ENCODE measurements at places on chromosomes 12 and 14.

DNA sequence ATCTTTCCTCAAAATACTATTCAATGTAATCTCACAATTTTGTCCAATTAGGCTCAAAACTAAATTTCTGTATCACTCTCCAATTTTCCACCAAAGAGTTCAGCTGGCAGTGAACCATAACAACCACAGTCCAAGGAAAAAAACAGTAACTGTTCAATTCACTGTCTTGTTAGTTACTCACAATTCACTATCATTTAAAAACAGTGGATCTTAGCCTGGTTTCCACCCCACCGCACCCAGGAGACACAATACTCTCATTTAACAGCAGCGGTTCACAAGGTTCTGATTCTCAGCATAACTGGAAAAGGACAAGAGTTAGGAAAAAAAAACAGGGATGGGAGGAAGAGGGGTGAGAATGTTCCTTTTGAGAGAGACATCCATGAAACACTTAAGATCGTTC lies 40.5 kb downstream of the MED13L start:
- DNase-seq = no peak

GRCh38 chr14:24673059-24673458 lies 39.1 kb upstream of the GZMB start:
- no peak for DNase-seq

GRCh38 chr12:111741235-111741812 lies 25.4 kb upstream of the ALDH2 start:
- no peak for DNase-seq

- no peak for DNase-seq
Observed at GRCh38 chr14:89486961-89487360, 69.9 kb upstream of the FOXN3 start.

GRCh38 chr14:100297320-100298300 lies 8.6 kb downstream of the SLC25A29 start:
- DNase-seq = no peak

DNA sequence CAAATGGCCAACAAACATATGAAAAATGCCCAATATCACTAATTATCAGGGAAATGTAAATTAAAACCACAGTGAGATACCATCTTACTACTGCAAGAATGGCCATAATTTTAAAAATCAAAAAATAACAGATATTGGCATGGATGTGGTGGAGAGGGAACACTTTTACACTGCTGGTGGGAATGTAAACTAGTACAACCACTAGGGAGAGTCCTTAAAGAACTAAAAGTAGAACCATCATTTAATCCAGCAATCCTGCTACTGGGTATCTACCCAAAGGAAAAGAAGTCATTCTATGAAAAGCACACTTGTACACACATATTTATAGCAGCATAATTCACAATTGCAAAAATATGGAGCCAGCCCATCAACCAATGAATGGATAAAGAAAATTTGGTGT lies 459.7 kb downstream of the GXYLT1 start:
- DNase-seq = no peak

DNA sequence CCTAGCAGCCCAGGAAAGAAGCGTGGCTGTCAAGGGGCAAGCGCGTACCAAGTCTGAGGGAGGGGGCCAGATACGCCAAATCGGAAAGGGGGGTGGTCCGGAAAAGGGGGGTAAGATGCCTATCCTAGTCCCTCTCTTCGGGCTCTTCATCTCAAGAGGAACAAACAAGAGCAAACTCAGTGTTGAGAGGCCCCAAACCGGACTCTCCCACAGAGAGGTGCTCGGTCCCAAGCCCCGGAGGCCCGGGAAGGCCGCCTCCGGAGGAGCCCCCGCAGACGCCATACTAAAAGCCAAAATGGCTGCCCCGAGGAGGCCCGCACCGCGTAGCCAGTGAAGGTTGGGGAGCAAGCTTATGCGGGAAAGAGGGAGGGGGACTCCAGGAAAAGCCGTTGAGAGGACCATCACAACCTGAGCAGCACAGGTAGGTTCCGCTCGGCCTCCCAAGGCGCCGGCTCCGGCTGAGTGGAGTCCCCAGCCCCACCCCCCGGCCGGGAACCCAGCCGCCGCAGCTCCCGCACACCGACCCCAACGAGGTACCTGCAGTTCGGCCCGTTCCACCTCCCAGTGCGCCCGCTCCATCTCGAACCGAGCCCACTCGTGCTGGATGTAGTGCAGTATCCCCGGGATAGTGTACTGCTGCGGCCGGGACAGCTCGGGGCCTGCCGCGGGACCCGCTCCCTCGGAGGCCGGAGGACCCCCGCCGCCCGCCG lies at the start of gene AP4S1:
AP4S1 (plus strand) TSS at position 283 of the 710 bp plus-strand sequence. CDS start 40,548 bp downstream, outside the sequence.
- peak; percentile 34 for DNase-seq

DNA sequence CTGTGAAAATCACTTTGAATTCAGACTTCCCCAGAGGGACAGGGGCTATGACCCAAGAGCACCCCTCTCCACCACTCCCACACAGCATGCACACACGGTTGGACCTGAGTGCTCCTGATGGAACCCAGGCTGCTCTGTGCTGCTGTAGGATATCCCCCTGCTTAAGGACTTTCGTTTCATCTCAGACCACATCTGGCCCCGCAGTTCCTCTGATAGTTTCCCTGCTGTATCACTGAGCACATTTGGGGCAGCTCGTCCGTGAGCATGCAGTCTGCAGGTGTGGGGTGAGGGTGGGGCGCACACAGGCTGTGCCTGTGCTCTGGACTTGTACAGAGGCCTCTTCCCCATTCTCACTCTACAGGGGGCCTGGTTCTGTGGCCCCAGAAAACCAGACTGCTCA lies 345.2 kb upstream of the FKBP4 start:
- DNase-seq = no peak

- DNase-seq = no peak
Observed at GRCh38 chr12:4356041-4356327, 23.5 kb downstream of the FGF23 start.

DNA sequence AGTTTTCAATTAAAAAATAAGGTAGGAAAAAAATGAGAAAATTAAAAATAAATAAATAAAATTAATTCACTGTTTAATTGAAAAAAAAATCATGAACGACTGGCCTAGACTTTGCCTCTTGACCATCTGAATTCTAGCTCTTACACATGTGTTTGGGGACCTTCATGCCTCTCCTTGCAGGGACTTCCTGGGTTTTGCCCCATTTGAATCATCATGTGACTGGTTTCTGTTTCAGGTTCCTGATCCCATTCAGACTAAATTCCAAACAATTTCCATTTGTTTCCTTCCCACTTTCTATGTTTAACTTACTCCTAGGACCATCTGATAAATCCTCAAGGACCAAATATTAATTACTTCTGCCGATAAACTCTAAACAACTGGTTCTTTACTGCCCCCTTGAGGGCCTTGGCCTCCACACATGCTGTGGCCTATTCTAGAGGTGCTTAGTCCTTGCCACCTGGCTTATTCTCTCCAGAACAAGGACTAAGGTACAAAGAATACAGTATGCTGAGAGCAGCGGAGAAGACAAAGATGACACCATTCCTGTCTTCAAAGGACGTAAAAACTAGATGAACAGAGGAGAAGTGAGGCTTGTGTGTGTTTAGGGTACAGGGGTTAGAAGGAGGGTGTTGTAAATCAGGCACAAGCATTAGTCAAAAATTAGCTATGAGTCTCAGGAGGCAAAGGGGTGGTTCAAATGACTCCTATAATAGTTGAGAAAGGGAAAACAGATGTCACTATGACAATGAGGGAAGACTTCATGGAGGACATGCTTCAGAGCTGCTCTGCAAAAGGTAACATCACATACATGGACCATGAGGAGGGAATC lies 125.8 kb upstream of the AVPR1A start:
- no peak for DNase-seq

- DNase-seq = no peak
Observed at GRCh38 chr14:101873076-101873825, 91.1 kb upstream of the DYNC1H1 start.

GRCh38 chr12:27571463-27571862 lies 47.5 kb downstream of the PPFIBP1 start:
- no peak for DNase-seq

DNA sequence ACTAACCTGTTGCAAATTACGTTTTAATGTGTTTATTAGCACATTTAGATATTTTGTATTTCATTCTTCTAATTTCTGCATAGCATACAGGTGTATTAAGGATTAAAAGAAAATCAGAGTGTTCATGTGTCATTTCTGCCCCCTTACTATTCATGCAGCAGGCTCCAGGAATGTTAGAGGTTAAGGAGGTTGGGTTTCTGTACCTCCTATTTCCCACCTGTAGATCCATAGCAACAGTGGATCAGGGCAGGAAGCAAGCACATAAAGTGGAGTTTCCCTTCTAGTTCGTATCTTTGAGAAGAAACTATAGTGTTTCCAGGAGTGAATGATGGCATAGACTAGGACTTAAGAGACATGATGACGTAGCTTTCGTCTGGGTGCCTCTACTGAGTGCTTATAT lies 18.9 kb downstream of the JKAMP start:
- no peak for DNase-seq

DNA sequence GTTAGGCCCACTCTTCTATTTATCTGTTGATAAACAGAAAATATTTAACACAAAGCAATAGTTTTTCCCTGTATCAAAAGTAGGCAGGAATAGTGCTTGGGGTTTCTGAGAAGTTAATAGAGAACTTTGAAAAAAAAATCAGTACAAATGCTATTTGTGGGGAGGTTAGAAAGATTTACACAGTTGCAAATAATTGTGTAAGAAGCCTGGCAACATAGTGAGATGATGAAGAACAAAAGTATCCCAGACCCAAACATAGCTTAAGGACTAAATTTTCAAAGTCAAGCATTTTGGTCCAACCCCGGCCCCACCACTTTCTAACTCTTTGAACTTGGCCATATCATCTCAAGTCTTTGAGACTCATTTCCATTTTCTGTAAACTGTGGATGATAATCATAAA lies 687.5 kb upstream of the TMEM132C start:
- DNase-seq = no peak

- no peak for DNase-seq
Observed at GRCh38 chr12:115867854-115868253, 409.6 kb downstream of the MED13L start.

DNA sequence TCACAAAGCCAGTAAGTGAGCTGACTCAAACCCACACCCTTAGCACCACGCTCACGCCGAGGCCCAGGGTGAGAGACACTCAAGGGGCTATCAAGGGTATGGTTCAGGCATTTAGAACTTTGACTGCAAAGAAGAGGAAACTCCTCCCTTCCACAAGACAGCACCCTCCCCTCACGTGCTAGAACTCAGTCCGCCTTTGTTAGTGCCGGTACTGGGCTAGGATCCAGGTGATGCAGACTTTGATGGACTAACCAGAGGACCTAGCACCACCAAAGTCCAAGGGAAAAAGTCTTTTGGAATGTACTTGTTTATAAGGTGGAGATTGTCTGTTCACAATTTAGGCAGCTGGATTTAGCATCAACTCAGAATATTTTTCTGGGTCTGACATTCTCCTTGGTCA lies 33.7 kb downstream of the VWF start:
- no peak for DNase-seq

DNA sequence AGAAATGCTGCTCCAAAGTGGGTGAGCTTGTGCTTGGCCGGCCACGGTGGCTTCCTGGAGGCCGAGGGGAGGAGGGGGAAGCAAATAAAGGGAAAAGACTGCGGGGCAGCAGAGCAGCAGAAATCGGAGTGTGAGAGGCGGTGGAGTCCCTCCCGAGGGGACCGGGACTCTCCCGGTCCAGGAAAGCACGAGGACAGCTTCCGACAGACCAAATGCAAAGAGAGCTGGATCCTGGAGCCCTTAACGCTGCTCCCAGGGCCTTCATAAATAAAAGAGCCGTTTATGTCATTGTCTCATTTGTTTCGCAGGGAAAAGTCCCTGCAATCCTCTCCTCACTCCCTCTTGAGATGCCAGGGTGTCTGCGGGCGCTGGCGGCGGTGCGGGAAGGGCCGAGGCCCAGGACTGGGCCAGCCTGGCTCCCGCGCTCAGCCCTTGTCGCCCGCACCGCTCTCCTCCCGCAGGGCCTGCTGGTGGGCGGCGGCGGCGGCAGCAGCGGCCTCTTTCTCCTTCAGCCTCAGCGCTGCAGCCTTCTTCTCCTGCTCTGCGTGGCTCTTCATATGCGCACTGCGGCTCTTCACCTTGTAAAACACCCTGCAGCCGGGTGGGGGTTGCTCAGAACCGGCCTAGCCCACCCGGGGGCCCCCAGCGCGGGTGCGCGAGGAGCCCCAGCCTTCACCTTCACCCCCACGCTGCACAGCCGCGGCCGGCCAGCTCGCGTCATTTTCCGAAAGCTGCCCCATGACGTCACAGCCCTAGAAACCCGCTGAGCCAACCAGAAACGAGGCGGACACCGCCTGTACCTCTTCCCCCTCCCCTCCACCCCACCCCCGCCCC lies 4.5 kb upstream of the PNMA1 start:
- DNase-seq = no peak

DNA sequence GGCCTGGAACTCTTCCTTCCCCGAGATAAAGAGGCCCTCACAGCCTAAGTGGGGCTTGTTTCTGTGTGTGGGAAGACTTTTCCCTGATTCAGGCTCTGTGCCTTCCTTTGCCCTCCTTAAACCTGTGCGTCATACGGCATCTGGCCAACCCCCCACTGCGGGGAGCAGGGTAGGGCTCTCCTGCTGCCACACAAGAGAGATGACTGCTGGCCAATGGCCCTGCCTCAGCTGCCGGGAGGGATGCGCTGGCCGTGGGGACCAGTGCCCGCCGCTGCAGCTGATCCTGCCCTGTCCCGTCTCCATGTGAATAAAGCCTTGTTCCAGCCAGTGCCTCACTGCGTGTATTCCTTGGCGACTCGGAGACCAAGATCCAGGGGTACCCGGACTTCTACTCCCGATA lies 42.5 kb upstream of the BEGAIN start:
- no peak for DNase-seq

DNA sequence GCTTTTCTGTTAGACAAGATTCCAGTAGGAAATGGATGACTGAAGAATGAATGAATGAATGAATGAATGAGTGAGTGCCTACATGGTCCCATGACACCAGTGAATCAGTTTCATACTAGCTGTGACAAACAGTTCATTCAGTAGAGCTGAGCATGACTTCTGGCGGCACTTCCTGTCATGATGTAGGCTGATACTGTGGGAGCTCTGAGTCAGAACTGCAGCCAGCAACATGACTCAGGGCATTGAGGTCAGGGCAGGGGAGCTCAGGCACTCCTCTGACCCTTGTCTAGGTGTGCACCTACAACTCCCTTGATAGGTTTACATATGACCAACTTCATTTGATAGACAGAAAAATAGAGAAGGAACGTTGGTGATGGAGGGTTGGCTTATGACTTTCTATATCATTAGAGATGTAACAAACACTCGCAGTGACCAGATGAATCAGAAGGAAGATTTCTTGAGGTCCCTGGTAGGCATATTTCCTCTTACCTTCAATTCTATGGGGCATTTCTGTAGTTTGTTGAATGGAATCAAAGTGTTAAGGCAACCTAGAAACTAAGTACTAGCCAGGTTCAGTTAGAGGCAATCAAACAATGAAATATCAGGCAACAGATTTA lies 139.3 kb upstream of the ARHGAP5 start:
- no peak for DNase-seq
